ENCODE measurements at places on chromosomes 3 and 15.

- DNase-seq: peak; percentile 11
Observed at GRCh38 chr3:190581041-190581541, 67.2 kb downstream of the IL1RAP start.

DNA sequence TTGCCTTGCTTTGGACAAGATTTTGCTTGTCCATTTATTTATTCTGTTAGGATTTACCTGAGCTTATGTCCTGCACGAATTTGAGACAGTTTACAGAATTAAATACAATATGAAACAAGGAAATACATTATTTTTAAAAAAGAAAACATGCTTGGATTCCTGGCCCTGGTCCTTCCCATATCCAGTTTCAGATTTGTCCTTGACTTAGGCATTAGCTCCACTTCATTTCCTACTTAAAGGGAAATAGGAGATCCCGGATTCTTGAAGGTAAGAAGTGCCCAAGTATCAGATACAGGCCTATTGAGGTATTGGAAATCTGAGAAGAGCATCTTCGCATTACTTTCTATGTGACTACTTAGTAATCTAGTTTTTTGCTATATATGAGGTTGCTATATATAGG lies 672.0 kb downstream of the SI start:
- DNase-seq: no peak

DNA sequence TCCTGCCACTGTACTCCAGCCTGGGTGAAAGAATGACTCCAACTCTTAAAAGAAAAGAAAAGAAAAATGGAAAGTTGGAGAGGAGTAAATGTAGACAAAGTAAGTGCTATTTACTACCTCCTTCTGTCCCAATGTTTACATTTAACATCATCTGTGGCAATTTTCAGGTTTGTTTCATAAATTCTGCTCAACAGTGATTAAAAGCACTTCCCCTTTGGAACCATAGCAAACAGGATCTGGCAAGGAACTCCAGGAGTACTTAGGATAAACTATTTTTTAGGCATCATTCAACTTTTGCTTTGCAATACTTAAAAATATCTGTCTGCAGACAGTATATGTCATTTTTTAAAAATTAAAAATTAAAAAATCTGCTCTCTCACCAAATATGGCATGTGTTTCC lies 5.5 kb upstream of the CX3CR1 start:
- DNase-seq: no peak

- no peak for DNase-seq
Observed at GRCh38 chr3:17313746-17314145, 428.7 kb downstream of the TBC1D5 start.

DNA sequence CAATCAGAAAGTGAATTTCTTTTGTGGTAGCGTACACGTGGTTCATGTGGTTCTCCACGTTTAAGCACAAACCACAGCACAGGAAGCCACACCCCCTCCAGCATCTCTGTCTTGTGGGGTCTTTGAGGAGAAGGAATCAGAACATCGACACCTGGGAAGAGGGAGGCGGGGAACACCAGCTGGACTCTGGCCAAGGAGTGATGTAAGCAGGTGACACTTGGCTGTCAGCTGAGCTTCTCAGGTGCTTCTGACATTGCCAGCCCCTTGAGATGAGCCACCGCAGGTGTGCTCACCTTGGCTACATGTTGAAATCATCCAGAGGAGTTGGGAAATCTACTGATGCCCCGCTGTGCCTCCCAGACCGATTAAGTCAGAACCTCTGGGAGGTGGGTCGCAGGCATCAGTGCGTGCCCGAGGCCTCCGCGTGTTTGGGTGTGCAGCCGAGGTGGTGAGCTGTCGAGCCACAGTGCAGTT lies 85.0 kb downstream of the FAM81A start:
- DNase-seq: no peak

DNA sequence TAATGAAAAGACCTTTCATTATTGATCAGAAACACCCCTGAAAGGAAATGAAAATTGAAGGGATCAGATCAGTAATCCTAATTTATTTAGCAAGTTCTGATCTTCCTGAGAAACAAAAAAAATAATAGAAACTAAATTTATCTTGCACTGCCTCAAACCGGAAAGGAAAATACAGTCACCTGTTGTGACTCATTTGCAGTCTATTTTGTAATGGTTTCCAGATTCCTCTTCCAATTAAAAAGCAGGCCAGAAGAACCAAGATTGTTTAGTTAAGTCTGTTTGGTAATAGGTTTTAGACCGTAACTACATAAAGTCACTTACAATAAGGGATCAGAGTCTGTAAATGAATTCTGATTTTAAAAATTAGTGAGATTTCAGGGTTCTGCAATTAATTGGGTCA lies 49.7 kb upstream of the ATOSA start:
- DNase-seq: peak; percentile 54

Measured in astrocyte of the spinal cord (primary cell).